ENCODE measurements at places on chromosomes 2 and 18.
A peak's percentile ranks its signal among the peaks of the same experiment; 100 is the strongest.

GRCh38 chr18:7870855-7871254 lies 303.7 kb downstream of the PTPRM start:
- no peak for DNase-seq

DNA sequence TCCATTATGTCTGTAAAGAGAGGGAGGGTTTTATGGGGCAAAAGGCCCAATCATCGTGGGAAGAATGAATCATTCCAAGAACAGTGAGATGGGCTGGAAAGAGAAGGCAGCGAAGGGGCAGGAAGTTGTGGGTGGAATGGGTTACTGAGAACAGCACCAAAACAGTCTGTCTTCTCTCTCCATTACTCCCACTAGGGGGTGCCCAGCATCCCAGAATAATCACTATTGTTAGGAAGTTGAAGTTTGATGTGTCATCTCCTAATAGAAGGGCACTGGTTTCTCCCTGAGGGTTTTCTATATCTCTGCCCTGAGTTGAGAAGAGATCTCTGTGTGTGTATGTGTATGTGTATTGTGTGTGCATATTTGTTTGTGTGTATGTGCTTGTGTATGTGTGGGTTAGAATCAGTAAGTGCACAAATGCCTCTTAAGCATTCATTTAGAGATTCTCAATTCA lies 76.6 kb upstream of the MAP4K3 start:
- no peak for DNase-seq

GRCh38 chr2:180679693-180680092 lies 300.7 kb upstream of the UBE2E3 start:
- no peak for DNase-seq

- no peak for DNase-seq
Observed at GRCh38 chr2:94956797-94957391, 68.6 kb upstream of the MAL start.

- peak; percentile 22 for DNase-seq
Observed at GRCh38 chr2:240816584-240817495, 3.2 kb downstream of the KIF1A start.
